Right atrium auricular region (tissue), 2 donors: ENCODE measurements at places on chromosomes 4 and X.

DNA sequence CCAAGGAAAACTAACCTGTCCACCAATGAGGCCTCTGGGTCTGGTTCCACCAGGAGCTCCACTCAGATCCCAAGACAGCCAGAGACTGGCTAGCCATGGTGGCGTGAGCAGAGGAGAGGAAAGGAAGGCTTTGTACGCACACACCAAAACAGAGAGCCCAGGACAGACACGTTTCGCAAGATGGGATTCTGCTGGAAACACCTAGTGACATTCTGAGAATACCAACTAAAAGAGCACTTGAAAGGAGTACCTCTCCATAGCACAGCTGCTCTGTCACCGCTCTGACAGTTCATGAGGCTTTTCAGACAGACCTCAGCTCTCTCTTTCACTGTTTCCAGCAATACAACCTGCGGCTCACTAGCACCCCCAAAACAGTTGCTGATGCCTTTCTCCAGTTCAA, 105.0 kb downstream of the SH3KBP1 start:
- no peak for DNase-seq

DNA sequence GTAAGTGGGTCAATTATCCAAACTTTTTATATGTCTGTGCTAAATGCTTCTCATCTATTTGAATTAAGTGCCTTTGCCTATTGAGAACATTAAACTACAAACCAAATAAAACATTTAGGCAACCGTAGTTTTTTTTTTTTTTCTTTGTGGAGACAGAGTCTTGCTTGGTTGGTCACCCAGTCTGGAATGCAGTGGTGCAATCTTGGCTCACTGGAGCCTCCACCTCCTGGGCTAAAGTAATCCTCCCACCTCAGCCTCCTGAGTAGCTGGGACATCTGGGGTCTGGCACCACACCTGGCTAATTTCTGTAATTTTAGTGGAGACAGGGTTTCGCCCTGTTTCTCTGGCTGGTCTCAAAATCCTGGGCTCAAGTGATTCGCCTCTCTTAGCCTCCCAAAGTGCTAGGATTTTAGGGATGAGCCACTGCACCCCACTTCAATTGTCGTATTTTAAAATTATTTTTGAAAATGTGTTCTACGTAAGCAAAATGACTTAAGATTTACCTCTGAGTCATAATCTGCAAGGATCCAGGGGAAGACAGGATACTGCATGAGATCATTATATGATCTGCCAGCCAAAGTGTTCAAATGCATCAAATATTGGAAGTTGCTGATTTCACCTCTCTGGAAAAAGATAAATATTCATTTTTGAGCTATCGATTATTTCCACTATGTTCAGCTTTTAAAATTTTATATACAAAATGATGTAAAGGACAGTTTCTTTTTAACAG, 125.6 kb downstream of the CDS1 start:
- no peak for DNase-seq

GRCh38 chrX:93422693-93423092, 250.7 kb downstream of the NAP1L3 start:
- no peak for DNase-seq

DNA sequence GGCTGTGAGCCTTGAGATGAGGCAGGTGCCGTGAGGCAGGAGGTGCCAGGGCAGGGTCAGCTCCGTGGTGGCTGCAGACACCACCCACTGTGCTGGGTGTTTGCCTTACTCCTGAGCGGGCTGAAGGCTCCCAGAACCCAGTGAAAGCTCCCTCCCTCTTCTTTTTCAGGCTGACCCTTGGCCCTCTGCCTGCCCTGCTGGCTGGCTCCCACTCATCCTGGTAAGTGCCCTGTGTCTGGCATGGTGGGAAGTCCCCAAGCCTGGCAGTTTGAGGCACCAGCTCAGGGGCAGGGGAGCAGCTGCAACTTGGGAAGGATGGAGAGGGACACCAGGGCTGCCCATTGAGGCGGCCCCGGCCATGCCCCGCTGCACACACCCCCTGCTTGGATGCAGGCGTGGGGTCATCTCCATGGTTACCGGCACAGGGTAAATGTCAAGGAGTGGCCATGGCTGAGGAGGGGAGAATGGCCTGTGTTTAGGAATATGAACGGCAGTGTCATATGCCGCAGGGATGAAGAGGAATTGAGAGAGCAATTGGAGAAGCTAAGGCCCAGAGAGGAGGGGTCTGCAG, 16.8 kb downstream of the SH3BP2 start:
- DNase-seq = no peak

DNA sequence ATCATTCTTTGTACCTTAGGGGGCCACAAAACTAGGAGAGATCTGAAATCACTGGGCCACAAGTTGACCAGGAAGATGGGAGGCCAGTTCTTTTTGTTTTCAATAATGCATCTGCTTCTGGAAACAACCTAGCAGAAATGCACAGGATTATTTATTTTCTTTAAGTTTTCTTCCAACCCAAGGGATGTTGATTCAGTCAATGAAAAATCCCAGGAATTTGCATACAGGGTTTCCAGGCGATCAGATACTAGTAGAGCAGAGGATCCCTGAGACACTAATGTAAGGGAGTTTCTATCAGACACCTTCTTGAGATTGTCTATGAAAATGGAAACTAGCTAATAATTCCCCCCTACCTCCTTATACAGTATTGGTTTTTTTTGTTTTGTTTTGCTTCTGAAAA, 7.4 kb downstream of the ATOH1 start:
- DNase-seq = no peak

DNA sequence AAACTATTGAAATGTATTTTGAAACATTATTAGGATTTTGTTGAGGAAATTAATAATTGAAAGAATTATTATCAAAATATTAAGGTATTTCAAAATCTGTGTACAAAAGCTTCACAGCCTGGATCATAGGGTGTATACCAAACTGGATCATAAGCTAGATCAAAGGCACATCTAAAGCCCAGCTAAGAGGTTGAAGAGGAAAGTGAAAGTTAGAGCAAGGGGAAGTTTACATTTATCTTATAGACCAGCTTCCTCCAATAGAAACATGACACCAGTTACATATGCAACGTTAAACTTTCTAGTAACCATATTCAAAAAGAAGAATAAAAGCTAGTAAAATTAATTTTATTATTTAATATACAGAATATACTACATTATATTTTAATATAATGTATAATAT, 227.2 kb upstream of the BMP3 start:
- no peak for DNase-seq

- no peak for DNase-seq
Observed at GRCh38 chr4:128716338-128716737, 93.2 kb upstream of the JADE1 start.

- no peak for DNase-seq
Observed at GRCh38 chr4:6527259-6527658, 47.7 kb upstream of the MAN2B2 start.

GRCh38 chr4:96894621-96895020, 1054.7 kb downstream of the PDHA2 start:
- no peak for DNase-seq

- DNase-seq = no peak
Observed at GRCh38 chr4:56764775-56765174, 56.7 kb downstream of the SPINK2 start.

DNA sequence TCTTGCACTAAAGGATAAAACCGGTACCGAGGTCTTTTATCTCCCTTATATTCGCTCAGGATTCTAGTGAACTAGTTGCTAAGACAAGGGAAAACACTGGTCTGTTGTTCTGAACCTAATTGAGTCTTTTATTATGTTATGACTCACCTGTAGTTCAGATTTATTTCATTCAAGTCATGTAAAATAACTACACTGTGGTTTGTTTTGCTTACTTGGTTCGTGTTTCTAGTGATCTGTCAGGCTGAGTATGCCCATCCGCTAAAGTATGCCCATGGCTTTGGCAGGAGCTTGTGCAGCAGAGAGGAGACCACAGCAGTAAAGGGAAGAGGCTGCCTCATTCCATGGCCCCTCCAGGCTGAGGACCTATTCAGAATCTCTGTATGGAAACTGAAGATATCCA, 126.1 kb downstream of the AFF1 start:
- DNase-seq = no peak

GRCh38 chrX:53223955-53224859, 800 bp downstream of the KDM5C start:
- no peak for DNase-seq

DNA sequence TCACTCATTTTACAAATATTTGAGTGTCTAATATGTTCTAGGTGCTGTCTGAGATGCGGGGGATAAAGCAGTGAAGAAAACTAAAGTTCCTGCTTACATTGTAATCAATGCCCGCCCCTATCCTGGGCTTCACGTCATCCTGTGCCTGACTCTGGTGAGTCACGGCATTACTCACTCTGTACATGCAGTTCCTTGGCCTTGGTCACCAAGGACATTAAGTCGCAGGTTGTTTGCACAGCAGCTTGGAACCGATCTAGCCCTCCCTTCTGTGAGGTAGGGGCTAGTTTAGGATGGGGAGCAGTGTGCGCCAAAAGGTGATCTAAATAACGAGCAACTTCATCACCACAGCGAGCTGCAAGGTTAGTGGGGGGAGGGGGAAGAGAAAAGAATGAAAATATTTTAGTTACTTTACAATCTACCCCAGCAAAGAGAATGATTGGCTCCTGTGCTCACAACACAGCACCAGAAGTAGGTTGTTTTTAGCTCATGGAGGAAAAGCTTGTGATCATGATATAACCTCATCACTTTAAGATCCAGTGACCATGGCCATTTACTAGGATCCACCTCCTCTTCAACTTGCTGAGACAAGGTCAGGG, 48.0 kb upstream of the HDAC8 start:
- DNase-seq = peak; percentile 60

DNA sequence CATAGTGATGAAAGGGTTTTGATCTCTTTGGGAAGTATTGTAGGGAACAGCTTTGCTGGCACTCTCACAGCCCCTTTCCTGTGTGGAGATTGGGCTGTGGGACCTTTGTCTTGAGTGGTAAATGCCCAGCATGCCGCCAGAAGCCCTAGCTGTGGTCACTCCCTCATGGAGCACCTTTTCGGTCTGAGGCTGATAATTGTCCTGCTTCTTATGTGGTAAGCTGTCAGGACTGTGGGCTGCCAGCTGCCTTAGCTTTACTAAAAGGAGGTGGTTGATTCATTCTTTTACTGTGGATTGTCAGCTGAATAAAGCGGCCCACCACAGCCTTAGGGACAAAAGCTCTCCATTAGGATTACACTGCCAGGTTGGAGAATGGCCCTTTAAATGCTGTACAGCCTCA, 7.1 kb downstream of the PASD1 start:
- DNase-seq = no peak

DNA sequence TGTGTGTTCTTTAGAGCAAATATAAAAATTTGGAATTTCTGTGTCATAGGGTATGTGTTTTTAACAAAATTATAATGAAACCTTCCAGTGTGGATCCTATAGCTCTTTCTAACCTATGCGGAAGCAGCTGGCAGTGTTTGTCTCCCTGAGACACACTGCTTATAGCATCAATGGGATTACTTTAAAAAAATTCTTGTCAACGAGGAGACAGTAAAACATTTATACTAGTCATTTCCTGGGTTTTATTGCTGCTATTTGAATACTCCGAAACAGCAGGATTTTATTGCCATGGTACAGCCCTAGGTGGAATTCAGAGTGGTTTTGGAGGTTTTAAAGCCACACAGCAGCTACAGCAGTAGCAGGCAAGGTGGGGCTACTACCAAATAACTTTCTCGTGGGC, 145.1 kb upstream of the IL1RAPL2 start:
- DNase-seq = no peak

DNA sequence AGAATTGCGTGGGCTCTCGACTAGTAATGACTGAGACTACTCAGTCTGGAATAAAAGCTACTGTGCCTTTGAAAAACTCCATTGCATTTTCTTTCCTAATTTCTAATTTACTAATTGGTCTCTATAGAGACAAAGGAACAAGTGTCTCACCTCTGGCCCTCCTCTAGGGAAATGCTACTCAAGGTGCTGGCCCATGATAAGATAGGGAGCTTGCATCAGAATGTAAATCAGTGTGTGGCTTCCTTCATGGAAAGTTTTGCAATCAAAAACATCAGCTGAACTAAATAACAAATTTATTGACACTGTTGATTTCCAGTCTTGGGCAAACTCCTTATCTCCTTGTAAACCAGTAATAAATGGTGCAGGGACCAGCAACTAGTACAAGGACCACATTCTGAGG, 81.8 kb downstream of the SRPX start:
- DNase-seq = no peak

DNA sequence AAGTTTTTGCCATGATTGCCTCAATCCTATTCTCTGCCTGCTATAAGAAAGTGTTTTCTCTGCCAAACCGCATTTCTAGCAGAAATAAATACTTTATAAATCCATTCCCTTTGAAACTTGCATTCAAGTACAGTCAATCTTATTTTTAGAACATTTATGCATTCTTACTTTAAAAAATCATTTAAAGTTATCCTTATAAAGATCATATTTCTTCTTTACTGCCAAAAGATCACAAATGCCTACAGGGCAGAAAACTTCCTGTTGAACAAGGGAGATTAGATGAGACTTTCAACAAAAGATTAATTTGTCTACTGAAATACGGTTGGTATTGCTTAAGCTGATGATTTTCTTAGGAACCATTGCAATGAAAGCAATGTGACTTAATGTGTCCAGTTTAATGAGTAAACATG, 207.2 kb upstream of the SLIT2 start:
- no peak for DNase-seq

DNA sequence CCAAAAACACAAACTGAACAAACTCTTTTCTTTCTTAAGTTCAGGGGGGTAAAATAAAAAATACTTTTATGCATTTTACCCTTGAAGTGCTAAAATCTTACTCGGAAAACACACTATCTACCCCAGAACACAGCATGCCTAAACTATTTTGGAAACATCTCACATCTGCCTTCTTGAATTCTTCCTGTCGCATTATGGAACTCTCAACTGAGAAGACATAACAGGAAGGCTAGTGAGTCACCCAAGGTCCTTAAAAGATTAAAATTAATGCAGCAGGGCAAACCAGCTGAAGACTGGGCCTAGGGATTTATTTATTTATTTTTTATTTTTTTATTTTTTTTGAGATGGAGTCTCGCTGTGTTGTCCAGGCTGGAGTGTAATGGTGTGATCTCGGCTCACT, 208.2 kb downstream of the APBB2 start:
- DNase-seq = no peak

DNA sequence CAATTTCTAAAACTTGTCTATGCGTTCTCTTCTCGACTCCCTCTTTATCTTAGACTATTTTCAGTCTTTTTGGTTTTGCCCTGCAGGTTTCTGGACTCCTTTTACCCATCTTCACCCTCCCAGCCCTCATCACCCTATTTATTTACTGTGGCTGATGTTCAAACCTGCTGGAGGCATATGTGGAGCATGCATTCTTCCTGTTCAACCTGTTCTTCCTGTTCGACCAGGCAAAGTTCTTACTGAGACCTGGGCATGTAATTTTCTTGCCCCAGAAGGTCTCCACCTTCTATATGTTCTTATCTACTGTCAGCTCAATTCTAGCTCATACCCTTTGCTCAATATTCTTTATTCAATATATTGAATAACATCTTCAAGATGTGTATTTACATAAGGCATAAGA, 69.4 kb upstream of the AGA start:
- no peak for DNase-seq
